ENCODE measurements at places on chromosomes 11 and 22.

GRCh38 chr11:119940401-119940976 lies 197.4 kb downstream of the TRIM29 start:
- no peak for DNase-seq

GRCh38 chr22:37179622-37180420 lies 8.2 kb downstream of the C1QTNF6 start:
- no peak for DNase-seq

DNA sequence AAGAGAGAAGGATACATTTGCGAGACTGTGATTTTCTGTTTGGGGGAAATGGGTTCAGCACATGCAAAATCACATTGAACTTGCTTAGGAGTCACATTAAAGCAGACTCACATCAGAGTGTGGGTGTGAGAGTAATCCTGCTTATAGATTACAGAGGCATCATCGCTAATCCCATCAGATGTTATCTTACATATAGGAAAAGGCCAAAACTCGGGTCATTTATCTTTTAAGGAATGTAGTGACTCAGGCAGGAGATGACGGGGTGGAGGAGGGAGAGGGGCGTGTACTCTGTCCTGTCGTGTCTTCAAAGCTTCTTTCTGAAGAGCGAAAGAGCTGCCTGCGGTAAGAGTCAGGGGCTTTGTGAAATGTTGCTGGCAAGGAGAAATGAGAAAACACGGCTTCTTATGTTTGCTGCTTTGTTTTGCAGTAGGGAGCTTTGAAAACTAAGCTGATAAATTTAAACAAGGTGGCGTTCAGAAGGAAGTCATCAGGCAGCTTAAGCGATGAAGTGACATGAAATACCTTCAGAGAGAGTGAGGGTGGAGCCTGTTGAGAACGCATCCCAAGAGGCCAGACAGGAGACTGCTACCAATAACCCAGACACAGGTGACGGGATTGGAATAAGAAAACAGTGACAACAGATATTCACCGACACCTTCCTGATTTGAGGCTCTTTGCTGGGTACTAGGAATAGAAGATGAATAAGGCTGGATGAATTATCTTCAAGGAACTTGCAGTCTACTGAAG lies 2.2 kb upstream of the C11orf16 start:
- DNase-seq: peak; percentile 82

- DNase-seq: peak; percentile 71
Measured at GRCh38 chr11:77109236-77110019, 6.8 kb downstream of the OMP start.

- no peak for DNase-seq
Measured at GRCh38 chr11:1738380-1738779, 12.0 kb downstream of the IFITM10 start.

DNA sequence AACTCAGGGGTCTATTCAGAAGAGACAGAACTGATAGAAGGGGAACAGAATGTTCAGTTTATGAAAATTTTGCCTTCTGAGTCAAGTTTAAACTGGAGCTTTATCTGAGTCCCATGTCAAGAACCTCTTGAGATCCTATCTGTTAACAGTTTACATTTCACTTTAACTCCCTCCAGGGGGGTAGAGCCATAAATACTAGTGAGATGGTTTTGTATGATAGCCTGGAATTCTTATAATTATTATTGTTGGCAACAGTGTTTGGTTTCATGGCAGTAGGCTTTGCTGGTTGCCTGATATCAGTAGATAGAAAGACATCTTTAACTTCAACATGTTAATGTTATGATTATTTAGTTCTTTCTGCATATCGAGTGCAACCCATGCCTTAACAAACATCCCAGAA lies 498.5 kb downstream of the INSC start:
- DNase-seq: peak; percentile 65

DNA sequence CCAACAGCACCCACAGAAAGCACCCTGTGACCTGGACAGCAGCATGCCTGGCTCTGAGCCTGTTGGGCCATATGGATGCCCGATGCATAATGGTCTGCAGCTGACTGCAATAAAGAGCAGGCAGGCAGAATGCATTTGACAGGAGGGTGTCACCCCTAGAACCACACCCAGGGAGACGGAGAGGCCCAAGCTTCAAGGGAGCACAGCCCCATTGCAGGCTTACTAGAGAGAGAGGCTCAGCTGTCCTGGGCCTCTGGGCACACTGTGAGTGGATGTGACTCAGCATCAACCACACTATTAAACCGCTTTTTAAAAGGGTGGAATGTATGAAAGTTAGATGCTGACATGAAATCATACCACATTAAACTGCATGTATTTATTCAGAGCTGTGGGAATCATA lies 365.3 kb downstream of the CTTN start:
- peak; percentile 40 for DNase-seq

DNA sequence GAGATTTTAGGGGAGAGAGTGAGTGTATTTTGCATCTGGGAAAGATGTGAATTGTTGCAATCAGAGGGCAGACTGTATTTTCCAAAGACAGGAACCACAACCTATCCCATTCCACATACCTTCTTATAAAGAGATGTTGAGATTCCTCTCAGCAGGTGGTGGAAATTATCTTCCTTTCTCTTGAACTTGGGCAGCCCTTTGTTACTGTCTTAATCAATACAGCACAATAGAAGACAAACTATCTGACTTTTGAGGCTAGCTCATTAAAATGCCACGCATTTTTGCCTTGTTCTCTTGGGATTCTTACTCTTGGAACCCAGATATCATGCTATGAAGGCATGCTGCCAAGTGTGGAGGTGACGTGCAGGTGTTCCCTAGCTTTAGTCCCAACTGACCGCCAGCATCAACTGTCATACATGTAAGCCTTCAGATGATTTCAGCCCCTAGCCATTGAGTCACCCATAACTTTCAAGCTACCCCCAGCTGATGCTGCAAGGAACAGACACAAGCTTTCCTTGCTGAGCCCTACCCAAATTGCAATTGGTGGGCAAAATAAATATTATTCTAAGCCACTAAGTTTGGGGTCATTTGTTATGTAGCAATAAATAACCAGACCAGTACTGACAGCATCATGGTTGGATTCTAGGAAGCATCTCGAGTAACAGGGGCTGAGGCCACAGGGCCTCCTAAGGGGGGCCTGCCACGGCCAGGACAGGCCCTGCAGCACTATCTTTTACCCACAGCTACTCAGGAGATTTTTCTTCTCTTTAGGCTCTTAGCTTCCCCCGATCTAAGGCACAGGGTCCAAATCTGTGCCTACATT lies 63.0 kb downstream of the RPL27A start:
- DNase-seq: peak; percentile 25

- no peak for DNase-seq
Measured at GRCh38 chr11:39990421-39990831, 1469.0 kb downstream of the LRRC4C start.

DNA sequence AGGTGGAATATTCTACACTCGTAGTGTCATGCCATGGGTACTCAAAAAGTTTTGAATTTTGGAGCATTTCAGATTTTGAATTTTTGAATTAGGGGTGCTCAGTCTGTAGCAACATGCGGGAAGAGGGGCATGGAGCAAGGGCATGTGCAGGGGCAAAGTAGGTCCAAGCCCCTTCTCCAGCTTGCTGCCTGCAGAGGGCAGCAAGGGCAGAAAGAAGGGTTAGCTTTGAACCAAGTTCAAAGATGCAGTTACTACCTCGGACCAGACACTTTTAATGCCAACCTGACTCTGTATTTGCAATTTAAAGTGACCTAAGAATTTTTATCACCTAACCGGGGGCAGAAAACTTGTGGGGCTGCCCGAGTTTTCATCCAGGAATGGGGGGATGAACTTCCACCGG lies 68.2 kb downstream of the CD82 start:
- DNase-seq: no peak

- no peak for DNase-seq
Measured at GRCh38 chr11:119756169-119756865, 27.3 kb upstream of the NECTIN1 start.

- DNase-seq: no peak
Measured at GRCh38 chr11:57353036-57353435, 14.9 kb downstream of the P2RX3 start.

GRCh38 chr11:133064152-133064877 lies 468.0 kb downstream of the OPCML start:
- peak; percentile 75 for DNase-seq

DNA sequence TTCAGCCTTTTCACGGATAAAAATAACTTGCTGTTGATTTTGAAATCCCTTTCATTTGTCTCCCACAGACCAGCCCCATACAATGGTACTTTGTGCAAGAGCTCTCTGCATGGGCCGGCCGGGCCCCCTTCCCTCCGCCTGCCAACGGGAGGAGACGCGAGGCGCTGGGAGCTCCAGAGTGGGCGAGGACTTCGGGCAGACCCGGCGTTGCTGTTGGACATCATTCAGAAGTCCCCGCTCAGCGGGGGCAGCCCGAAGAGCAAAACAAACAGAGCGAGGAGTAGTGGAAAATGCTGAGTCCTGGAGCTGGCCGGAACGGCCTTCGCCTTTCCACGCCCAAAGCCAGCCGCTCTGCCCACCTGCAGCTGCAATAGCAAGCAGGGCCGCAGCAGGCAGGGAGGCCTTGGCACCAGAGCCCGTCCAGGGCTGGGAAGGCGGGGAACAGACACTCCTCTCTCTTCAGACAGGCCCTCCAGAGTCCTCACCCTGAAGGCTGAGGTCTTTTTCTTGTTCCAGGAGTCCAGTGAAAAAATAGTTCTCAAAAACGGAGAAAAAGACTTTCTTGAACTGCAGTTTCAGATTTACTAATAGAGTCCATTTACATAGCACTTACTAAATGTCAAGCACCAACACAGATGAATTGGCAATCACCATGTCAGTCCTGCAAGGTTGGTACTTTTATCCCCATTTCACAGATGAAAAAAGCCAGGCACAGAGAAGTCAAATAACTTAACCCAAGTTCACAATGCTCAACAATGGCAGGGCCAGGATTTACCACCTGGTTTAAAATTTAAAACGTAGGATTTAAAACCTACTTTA lies 135.5 kb downstream of the ETS1 start:
- DNase-seq: no peak

- no peak for DNase-seq
Measured at GRCh38 chr11:118046051-118046963, 30.6 kb upstream of the TMPRSS4 start.

DNA sequence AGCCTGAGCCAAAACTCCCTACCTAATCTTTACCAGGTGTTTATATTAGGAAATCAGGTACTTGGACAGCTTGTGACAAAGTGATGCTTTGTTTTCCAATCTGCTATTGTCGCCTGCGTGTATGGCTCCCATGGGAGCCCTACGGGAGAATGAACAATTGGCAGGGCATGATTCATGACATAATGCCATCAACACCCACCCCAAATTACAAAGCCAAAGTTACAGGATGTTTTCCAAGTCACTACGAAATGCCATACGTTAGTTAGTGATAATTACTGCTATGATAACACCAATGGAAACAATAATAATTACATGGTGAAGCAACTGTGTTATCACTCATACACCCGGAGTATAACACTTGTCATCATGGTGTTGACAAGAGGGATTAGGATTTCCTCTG lies 226.4 kb downstream of the FAM181B start:
- DNase-seq: no peak

All from EH (cell line).